Activated T-cell treated with anti-CD3 and anti-CD28 coated beads, Interleukin-2, amount 50 U/mL, for 24 hours (primary cell): ENCODE measurements at places on chromosomes 4 and X.

DNA sequence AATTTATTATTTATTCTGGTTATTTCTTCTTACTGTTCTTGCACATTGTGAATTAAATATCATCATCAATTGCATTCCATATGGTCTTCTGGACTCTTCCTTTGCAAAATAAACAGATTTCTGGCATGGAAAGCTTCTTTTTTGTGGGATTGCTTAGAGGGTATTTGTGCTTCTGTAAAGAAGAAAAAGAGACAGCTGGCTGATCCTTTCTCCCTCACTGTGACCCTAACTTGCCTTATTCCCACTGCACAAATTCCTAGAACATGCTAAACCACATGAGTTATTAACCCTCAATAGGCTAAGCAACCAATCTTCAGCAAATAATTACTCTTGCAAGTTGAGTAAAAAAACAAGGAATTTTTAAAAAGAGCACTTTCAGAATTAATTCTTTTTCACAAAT lies 23.8 kb upstream of the LRCH2 start:
- DNase-seq: no peak
- no peaks in the 10 kb centered on the region for H3K36me3 ChIP-seq
- no peak overlapping the region for H3K27ac ChIP-seq
- H3K4me1 ChIP-seq: no peaks in the 10 kb centered on the region

- H3K4me1 ChIP-seq: no peaks in the 10 kb centered on the region
- H3K4me3 ChIP-seq: no peak overlapping the region
- no peak for DNase-seq
- no peaks in the 10 kb centered on the region for H3K27me3 ChIP-seq
- H3K27ac ChIP-seq: no peak overlapping the region
Observed at GRCh38 chr4:180589575-180589974, 1653.6 kb upstream of the TENM3 start.

GRCh38 chr4:141389649-141390048 lies 169.0 kb downstream of the ZNF330 start:
- H3K36me3 ChIP-seq: no peaks in the 10 kb centered on the region
- no peak overlapping the region for H3K27ac ChIP-seq
- no peaks in the 10 kb centered on the region for H3K4me1 ChIP-seq
- no peaks in the 10 kb centered on the region for H3K27me3 ChIP-seq
- no peak overlapping the region for H3K4me3 ChIP-seq
- no peak for DNase-seq

GRCh38 chr4:47686294-47686872 lies 151.5 kb downstream of the CORIN start:
- H3K27me3 ChIP-seq: peaks cover 13% of the 10 kb centered on the region
- no peak overlapping the region for H3K27ac ChIP-seq
- no peak overlapping the region for H3K4me3 ChIP-seq
- H3K36me3 ChIP-seq: no peaks in the 10 kb centered on the region
- H3K4me1 ChIP-seq: peaks cover 2% of the 10 kb centered on the region

- H3K27me3 ChIP-seq: peaks cover 3% of the 10 kb centered on the region
- H3K4me1 ChIP-seq: no peaks in the 10 kb centered on the region
- no peak for DNase-seq
- H3K4me3 ChIP-seq: no peak overlapping the region
Observed at GRCh38 chrX:92224406-92224805, 445.2 kb downstream of the PCDH11X start.

- no peak for DNase-seq
- peaks cover 37% of the 10 kb centered on the region for H3K27me3 ChIP-seq
- no peak overlapping the region for H3K27ac ChIP-seq
- peaks cover 6% of the 10 kb centered on the region for H3K4me1 ChIP-seq
- H3K4me3 ChIP-seq: no peak overlapping the region
- H3K36me3 ChIP-seq: peaks cover 4% of the 10 kb centered on the region
Observed at GRCh38 chrX:30618160-30618765, 35.0 kb upstream of the GK start.

DNA sequence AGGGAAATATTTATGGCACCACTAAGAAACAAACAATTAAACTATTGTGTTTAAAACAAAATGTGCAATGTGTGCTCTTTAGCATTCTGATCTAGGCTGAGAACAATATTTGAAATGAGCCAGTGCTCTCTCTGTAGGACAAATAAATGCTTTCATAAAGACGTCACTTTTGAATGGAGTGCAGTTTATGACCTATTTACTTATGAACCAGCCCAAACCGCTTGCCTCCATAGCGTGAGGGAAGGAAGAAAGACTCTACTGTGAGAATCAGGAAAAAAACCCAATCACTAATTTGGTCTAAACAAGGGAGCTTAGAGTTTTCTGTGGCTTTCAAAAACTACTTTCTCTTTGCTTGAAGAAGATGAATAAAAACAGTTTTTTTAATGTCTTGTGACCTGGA lies 39.4 kb downstream of the SAT1 start:
- H3K27ac ChIP-seq: no peak overlapping the region
- peaks cover 25% of the 10 kb centered on the region for H3K27me3 ChIP-seq
- H3K36me3 ChIP-seq: no peaks in the 10 kb centered on the region
- H3K4me3 ChIP-seq: no peak overlapping the region
- no peaks in the 10 kb centered on the region for H3K4me1 ChIP-seq

- H3K4me3 ChIP-seq: no peak overlapping the region
- no peak for DNase-seq
- H3K36me3 ChIP-seq: no peaks in the 10 kb centered on the region
Observed at GRCh38 chrX:82134378-82134777, 932.5 kb downstream of the SH3BGRL start.

DNA sequence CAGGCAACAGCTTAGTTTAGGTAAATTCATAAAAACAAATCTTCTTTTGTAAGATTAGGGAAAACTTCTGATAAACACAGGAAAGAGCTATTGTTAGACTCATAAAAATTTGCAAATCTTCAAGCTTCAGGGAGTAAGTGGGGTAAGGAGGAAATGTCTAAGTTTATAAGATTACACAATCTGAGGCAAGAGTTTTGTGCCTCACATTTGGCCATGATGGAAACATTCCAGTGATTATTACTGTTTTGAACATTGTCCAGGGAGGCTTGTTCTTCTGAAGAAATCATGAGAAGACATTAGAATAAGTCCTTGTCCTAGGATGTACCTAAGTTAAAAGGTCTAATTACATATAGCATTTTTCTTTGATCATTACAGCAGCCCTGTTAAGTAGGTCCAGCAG lies 72.8 kb downstream of the MAOB start:
- H3K4me3 ChIP-seq: no peak overlapping the region
- H3K36me3 ChIP-seq: no peaks in the 10 kb centered on the region
- no peak overlapping the region for H3K27ac ChIP-seq
- peaks cover 46% of the 10 kb centered on the region for H3K27me3 ChIP-seq
- peaks cover 12% of the 10 kb centered on the region for H3K4me1 ChIP-seq
- DNase-seq: no peak

DNA sequence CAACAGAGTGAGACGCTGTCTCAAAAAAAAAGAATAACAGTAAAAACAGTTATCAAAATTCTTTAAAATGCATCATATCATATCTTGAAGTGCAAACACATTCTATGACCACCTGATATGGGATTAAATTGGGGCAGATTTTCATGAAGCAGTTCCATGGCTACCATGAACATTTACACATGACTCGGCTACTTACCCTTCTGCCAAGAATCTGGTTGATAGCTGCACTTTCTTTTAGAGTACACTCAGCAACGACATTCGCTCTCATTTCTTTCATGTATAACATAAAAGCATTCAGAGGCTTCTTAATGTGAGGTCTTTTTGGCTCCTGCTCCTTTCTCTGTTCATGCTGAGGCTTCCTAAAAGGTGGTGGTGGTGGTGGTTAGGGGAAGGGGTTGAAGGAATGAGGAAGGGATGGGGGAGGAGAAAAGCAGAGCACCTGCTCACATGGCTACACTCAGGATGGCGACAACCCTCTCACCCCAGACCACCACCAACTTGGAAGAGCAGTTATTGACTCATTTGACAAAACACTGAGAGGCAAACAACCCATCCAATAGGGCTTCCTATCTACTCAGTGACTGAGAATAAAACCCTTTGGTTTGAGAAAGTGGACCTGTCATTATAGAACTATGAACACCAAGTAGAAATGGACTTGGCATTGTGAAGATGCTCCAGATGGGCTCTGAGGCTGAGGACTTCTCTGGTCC lies 88.5 kb downstream of the HADH start:
- no peak overlapping the region for H3K4me3 ChIP-seq
- peaks cover 86% of the 10 kb centered on the region for H3K36me3 ChIP-seq
- peak overlapping the region; percentile 94 for H3K27ac ChIP-seq
- no peaks in the 10 kb centered on the region for H3K27me3 ChIP-seq

- H3K27ac ChIP-seq: no peak overlapping the region
- no peak for DNase-seq
- peaks cover 19% of the 10 kb centered on the region for H3K27me3 ChIP-seq
- H3K4me3 ChIP-seq: no peak overlapping the region
- H3K4me1 ChIP-seq: no peaks in the 10 kb centered on the region
Observed at GRCh38 chr4:140928880-140929279, 172.7 kb upstream of the TBC1D9 start.

DNA sequence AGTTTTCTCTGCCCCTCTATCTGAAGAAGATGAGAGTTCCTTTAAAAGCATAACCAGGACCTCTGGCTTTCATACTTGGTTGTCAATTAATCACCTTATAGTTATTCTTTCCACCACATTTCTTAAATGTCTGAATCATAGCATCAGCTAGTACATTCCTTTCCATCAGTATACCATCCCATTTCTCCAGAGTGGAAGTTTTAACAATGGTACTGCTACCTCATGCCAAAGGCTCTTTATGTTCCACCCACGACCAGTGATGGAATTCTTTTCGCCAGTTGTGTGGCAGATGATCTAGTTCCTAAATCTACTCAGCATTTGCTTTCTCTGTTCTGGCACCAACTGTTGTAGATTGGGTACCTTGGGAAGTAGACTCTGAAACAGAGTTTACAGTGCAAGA lies 379.8 kb downstream of the ZNF674 start:
- peaks cover 6% of the 10 kb centered on the region for H3K4me1 ChIP-seq
- no peak overlapping the region for H3K4me3 ChIP-seq
- H3K27me3 ChIP-seq: peaks cover 39% of the 10 kb centered on the region
- no peaks in the 10 kb centered on the region for H3K36me3 ChIP-seq
- H3K27ac ChIP-seq: no peak overlapping the region
- DNase-seq: no peak

DNA sequence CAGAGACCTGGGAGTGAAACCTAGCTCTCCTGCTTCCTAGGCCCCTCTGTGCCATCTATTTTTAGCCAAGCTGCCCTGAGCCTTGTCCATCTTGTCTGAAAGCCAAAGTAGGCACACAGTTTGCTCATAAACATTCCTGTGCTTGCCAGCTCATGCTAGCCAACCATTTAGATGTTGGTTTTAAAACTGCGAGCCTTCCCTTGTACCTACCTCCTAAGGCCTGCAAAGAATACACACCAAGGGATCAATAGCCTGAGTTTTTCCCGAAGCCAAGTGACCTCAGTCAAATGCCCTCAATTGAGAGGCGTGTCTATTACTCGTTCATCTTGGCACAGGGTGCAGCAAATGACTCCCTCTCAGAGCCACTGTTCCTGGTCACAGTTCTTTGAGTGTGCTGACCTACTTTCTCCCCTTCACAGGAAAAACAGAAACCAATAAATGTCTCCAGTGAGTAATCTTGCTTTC lies 48.5 kb downstream of the ZCCHC12 start:
- H3K27me3 ChIP-seq: peaks cover 16% of the 10 kb centered on the region
- H3K4me1 ChIP-seq: no peaks in the 10 kb centered on the region
- no peak for DNase-seq
- no peak overlapping the region for H3K27ac ChIP-seq
- H3K36me3 ChIP-seq: no peaks in the 10 kb centered on the region

DNA sequence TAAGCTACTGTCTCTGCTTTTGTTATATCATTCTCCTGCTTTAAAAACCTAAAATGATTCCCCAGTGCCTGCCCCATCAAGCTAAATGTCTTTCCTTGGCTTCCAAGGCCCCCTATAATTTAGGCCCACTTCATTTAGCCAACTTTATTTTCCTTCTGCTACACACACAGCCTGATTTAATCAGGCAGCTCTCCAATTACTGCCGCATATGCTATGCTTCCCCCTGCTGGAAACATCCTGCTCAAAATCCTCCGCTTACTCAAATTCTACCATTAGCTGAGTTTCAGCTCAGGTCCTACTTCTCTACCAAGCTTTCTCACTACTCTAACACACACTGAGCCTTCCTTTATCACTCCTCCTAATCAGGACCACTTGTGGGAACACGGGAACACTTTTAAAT lies 17.0 kb downstream of the LAMP2 start:
- H3K27ac ChIP-seq: no peak overlapping the region
- H3K27me3 ChIP-seq: peaks cover 3% of the 10 kb centered on the region
- H3K4me3 ChIP-seq: no peak overlapping the region
- no peak for DNase-seq

- no peak for DNase-seq
- H3K4me1 ChIP-seq: no peaks in the 10 kb centered on the region
- H3K4me3 ChIP-seq: no peak overlapping the region
- peaks cover 13% of the 10 kb centered on the region for H3K36me3 ChIP-seq
Observed at GRCh38 chr4:70778888-70779422, 57.2 kb downstream of the RUFY3 start.

DNA sequence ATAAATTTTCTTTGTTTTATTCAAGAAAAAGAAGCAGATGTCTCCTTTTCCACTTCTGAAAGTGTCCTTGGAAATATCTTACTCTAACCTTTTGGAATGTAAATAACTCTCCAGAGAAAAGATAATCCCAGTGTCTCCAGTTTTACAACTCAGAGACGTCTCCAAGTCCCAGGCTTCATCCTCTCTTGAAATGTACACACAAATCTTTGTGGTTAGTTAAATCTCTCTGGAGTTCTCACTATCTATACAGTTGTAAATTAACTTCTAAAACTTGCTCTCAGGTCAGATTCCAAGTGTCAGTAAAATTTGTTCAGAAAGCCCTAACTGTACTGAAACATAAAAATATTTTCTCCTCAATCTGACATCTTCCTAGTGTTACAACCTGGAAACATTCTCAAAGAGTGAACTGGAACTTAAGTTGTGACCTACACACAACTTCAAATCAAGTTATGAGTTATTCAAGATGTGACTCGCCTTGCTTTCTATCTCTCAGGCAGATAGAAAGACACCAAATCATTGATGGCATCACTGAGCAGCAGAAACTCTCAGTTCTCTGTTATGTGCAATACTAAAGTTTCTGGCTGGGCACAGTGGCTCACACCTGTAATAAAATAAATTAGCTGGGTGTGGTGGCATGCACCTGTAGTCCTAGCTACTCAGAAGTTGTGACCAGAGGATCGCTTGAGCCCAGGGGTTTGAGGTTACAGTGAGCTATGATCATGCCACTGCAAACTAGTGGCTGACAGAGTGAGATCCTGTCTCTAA lies 284.2 kb downstream of the RCHY1 start:
- no peak overlapping the region for H3K4me3 ChIP-seq
- H3K27ac ChIP-seq: no peak overlapping the region
- DNase-seq: no peak
- H3K4me1 ChIP-seq: no peaks in the 10 kb centered on the region
- H3K36me3 ChIP-seq: no peaks in the 10 kb centered on the region

- DNase-seq: no peak
- H3K4me1 ChIP-seq: peaks cover 19% of the 10 kb centered on the region
- no peaks in the 10 kb centered on the region for H3K27me3 ChIP-seq
- no peak overlapping the region for H3K4me3 ChIP-seq
- H3K36me3 ChIP-seq: no peaks in the 10 kb centered on the region
Observed at GRCh38 chr4:89324671-89325070, 17.1 kb upstream of the GPRIN3 start.

GRCh38 chr4:76809594-76810305 lies 88.2 kb downstream of the SOWAHB start:
- no peaks in the 10 kb centered on the region for H3K36me3 ChIP-seq
- H3K27ac ChIP-seq: no peak overlapping the region
- no peak for DNase-seq
- peaks cover 8% of the 10 kb centered on the region for H3K27me3 ChIP-seq
